ENCODE measurements at places on chromosomes 16 and 17. TPM values are rescaled to one million over a fixed set of nuclear protein-coding genes. Genes with fewer than 3 reads are reported as not detected.

DPEP3 gene
- total RNA-seq: not detected

TMED6 gene
- under 0.01 TPM for total RNA-seq

CHST5 gene
- total RNA-seq: not detected

GJC1 gene
- total RNA-seq: 6.5 TPM

Data from nasal cavity respiratory epithelium epithelial cell of viscerocranial mucosa (primary cell).